ENCODE measurements at places on chromosomes 7 and 10.

- no peak for DNase-seq
Measured at GRCh38 chr7:47045207-47046051, 536.5 kb downstream of the TNS3 start.

DNA sequence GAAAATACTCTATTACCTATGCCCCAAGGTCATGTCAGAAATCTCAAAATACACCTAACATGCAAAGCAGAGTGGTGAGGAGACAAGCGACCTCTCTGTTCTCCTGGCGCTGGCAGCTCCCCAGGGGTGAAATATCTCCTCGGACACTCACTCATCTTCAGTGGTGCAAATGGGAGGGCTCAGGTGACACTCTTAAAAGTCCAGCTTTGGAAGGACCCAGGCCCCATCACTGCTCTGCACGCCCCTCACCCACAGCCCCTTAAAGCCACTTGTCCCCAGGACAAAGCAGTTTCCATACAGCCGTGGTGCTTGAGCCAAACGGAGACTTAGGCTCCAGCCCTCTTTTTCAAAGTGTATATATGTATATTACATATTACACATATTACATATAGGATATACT lies 12.4 kb downstream of the PRKAG2 start:
- DNase-seq: no peak

- DNase-seq: no peak
Measured at GRCh38 chr7:3244241-3244814, 56.7 kb upstream of the SDK1 start.

DNA sequence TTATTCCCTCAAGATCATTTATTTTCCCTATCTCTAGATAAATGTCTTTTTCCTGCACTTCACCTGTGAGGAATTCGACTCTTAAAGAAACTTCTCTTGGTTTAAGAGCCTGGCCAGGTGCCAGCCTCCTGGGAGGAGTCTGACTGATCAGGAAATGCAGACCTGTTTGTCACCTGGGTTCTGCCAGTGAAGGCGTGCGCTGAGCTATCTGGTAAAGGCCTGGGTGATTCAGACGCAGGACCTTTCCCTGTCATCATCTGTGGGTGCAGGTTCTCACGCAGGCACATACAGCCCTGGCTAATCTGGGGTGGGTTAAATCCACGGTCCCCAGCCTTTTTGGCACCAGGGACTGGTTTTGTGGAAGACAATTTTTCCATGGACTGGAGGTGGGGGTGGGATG lies 65.3 kb upstream of the AQP1 start:
- DNase-seq: no peak

- DNase-seq: no peak
Measured at GRCh38 chr10:12489357-12489756, 140.0 kb downstream of the CAMK1D start.

DNA sequence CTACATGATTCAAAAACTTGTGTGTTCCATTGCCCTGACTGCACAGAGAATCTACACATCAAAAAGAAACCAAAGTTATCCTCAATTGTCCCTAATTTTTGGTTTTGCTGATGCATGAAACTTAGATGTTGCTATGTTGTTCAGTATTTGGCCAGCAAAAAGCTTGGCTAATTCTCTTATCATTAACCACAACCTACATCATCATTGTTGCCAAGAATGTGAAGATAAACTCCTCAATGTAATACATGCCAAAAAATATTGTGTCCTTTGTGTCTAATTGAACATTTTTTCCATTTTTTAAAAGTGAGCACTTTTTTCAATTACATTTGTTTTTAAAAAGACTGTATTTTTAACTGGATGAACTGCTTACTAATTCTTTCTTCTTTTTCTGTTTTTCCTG lies 268.0 kb upstream of the SEMA3D start:
- DNase-seq: no peak

- no peak for DNase-seq
Measured at GRCh38 chr10:90965720-90966119, 44.8 kb upstream of the ANKRD1 start.

DNA sequence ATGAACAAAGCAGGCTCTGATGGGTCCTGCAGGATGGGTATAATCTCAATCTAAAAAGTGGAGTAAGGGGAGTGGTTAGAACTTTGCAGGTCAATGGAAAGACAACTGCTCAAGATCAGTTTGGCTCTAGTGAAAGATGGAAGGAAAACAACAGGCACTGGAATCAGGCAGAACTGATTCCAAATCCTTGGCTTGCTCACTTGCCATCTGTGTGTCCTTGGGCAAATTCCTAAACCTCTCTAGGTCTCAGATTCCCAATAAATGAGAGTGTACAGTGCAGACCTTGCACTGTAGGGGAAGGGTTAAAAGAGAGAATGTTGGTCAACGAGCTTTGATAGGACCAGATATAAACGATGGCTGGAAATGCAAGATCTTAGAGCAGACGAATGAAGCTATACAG lies 186.1 kb upstream of the AOAH start:
- no peak for DNase-seq
